GM04504 (cell line): ENCODE measurements at places on chromosomes 1 and 21.

DNA sequence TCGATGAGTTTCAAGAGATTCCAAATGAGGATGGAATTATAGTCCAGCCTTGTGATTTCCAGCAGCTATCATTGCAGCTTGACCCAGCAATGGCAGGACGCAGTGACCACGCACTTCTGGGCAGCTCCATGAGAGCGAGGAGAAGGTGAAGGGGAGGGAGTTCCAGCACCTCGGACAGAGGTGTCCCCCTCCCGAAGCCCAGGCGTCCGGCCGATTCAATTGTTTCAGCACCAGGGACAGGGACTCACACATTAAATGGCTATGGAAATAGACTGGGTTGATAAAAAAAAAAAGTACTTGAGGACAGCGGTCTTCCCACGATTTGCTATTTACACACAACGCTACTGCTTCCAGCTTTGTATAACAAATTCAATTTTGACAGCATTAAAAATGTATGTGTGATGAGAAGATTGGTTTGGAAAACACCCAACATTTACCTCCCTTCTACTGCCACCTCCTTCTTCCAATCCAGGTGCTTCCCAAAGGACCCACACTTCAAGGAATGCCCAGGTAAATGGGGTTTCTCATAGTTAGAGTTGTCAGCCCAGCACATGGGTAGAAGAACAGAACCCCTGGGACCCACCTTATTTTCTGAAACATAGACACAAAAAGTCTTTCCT lies 71.8 kb downstream of the DISP3 start:
- peak; percentile 37 for DNase-seq

DNA sequence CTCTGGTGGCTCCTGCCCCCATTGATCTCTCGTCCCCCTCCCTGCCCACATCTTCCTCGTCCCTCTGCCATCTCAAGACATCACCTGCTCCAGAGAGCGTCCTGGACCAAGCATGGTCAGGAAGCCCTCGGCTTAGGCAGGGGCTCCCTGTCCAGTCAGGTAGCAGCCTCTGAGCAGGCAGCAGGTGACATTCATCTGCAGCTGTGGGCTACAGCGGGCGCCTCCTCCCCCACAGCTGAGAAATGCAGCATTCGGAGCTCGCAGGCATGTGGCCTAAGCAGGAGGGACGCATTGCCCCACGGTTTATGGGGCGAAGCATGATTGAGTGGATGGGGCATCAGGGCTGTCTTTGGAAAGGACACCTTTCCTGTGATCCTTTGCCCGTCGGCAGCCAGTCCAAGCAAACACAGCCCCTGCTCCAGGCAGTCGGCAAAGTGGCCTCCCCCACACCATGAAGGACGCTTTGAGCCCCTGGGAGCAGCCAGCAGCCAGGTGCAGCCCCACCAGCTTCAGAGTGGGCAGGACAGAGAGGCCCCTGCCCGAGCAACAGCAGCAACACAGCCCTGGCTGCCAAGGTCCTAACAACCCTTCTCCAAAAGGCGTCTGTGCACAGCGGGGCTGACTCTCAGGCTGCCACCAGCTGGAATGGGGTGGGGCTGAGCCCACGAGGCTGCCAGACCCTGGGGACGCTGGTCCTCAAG lies 234.1 kb upstream of the VAMP3 start:
- DNase-seq = no peak

GRCh38 chr1:17184822-17185484 lies 20.0 kb upstream of the PADI1 start:
- no peak for DNase-seq

- DNase-seq = no peak
Observed at GRCh38 chr1:230086151-230086550, 19.1 kb downstream of the GALNT2 start.

GRCh38 chr1:11426617-11427016 lies 52.3 kb upstream of the DISP3 start:
- no peak for DNase-seq

GRCh38 chr1:160656737-160657136 lies 9.9 kb upstream of the SLAMF1 start:
- DNase-seq = no peak

- DNase-seq = no peak
Observed at GRCh38 chr1:106961646-106962045, 94.8 kb upstream of the PRMT6 start.

- no peak for DNase-seq
Observed at GRCh38 chr1:90593312-90593711, 123.8 kb downstream of the BARHL2 start.

DNA sequence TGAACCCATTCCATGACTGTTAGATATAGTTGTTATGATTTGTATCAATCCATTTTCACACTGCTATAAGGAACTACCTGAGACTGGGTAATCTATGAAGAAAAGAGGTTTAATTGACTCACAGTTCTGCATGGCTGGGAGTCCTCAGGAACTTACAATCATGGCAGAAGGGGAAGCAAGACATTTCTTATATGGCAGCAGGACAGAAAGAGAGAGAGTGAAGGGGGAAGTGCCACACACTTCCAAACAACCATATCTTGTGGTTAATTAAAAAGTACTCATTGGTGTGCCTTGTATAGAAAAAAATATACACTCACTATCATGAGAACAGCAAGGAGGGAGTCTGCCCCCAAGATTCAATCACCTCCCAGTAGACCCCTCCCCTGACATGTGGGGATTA lies 137.6 kb upstream of the NBPF11 start:
- DNase-seq = no peak

- no peak for DNase-seq
Observed at GRCh38 chr1:97621955-97622354, 298.9 kb downstream of the DPYD start.

- DNase-seq = peak; percentile 77
Observed at GRCh38 chr1:17168091-17168876, 36.6 kb upstream of the PADI1 start.
